Right lobe of liver (tissue), 6 donors: ENCODE measurements at places on chromosomes 7 and 10. TPM values are rescaled to one million over a fixed set of nuclear protein-coding genes. Genes with fewer than 3 reads are reported as not detected.

DNA sequence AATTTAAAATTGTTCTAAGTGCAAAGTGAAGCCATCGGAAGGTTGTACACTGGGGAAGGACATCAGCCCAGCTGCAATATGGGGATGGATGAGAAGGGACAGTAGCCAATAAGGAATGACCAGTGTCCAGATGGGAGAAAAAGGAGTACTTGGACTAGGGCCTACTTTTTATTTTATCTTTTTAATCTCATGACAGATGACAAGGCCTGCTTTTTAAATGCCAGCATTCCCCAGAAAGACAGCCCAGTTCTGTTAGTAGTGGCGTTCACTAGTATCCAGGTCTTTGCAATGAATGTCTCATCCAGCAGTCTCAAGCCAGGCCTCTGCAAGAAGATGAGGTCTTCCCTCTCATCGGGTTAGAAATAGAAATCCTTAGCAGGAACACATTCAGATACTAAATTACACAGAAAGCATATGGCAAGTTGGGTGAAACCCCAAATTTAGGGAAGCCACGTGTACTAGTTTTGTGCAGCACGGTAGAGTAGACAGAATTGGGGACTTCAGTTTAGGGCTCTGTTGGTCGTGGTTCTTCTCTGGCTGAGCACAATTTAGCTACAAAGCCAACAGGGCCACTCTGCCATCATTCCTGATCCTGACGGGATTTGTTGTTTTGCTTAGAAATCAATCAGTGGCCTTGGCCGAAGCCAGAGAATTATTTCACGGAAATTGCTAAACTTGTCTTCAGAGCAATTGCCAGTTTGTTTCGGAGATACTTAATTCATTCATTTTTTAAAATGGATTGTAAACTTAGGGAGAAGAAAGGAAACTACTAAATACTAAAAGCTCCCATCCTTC is 227.8 kb downstream of the ARHGAP21 start:
- no peaks in the 10 kb centered on the region for H3K27me3 ChIP-seq
- DNase-seq = no peak
- no peak overlapping the region for H3K4me3 ChIP-seq
- H3K36me3 ChIP-seq = no peaks in the 10 kb centered on the region
- H3K4me1 ChIP-seq = peaks cover 12% of the 10 kb centered on the region

DNA sequence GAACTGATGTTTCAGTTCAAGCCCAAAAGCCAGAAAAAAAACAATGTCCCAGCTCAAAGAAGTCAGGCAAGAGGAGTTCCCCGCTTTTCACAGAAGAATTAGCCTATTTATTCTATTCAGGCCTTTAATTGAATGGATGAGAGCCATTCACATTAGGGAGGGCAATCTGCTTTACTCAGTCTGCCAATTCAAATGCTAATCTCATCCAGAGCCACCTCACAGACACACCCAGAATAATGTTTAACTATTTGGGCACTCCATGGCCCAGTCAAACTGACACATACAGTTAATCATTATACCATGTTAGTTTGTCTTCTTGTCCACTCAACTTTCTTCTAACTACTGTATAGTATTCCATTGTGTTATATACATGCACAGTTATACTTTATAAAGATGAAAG is 2.6 kb upstream of the NPSR1 start:
- H3K36me3 ChIP-seq = no peaks in the 10 kb centered on the region
- no peak overlapping the region for H3K4me3 ChIP-seq
- no peak overlapping the region for H3K27ac ChIP-seq
- no peaks in the 10 kb centered on the region for H3K4me1 ChIP-seq

Gene ELFN1
- 6.8 TPM for total RNA-seq

DNA sequence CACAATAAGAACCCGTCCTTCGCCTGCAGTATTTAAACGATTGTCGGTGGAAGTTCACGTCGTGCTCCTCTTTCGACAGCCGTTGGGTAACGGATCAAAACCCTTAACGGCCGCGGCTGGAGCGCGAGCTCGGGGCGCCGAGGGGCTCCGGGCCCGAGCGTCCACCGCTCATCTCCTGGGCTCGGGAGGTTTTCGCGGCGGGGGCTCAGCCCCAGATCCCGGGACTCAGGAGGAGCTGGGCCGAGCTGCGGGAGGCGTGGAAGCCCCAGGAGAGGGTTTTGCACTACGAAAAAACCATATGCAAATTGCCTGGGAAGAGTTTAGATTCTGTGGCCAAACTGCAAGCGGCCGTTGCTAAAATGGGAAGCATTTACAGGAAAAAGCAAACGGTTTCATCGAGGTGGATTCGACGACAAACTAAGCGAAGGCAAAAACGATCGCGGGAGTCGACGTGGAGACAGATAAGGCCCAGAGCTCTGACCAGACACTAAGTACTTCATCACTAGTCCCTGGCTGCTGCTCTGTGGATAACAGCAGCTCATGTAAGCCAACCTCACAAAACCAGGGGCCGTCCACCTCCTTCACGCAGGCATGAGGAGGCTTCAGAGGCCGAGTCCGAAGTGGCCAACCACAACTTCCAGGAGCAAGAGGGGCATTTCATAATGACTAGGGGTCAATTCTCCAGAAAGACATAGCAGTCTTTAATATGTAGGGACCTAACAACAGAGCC is 129.7 kb downstream of the MARCHF5 start:
- no peak for DNase-seq
- H3K27ac ChIP-seq = no peak overlapping the region
- H3K4me3 ChIP-seq = peak overlapping the region; percentile 30
- H3K27me3 ChIP-seq = no peaks in the 10 kb centered on the region
- H3K36me3 ChIP-seq = no peaks in the 10 kb centered on the region
- H3K4me1 ChIP-seq = peaks cover 6% of the 10 kb centered on the region

GRCh38 chr7:127251036-127251464 is 1.7 kb downstream of the GRM8 start:
- H3K4me3 ChIP-seq = peak overlapping the region; percentile 78
- H3K36me3 ChIP-seq = no peaks in the 10 kb centered on the region
- H3K4me1 ChIP-seq = no peaks in the 10 kb centered on the region
- no peaks in the 10 kb centered on the region for H3K27me3 ChIP-seq
- H3K27ac ChIP-seq = no peak overlapping the region
- DNase-seq = no peak

DNA sequence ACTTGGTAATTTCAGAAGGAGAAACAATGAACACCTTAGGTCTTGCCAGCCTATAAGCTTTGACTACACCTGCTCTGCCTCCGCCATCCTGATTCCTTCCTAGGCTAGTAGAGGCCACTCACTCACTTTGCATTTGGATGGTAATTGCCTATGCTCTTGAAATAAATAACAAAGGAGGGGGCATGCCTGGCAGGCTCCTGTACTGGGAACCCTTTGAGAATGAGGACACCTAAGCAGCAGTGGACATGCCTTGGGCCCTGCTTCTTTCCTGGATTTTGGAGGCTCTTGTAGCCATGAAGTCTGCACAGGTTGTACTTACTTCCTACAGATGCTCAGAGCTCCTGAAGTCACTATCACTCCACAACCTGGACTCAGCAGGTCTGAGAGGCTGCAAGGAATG is 65.8 kb downstream of the BLNK start:
- no peaks in the 10 kb centered on the region for H3K27me3 ChIP-seq
- no peak for DNase-seq
- H3K4me1 ChIP-seq = no peaks in the 10 kb centered on the region

Gene NODAL
- total RNA-seq = not detected

DNA sequence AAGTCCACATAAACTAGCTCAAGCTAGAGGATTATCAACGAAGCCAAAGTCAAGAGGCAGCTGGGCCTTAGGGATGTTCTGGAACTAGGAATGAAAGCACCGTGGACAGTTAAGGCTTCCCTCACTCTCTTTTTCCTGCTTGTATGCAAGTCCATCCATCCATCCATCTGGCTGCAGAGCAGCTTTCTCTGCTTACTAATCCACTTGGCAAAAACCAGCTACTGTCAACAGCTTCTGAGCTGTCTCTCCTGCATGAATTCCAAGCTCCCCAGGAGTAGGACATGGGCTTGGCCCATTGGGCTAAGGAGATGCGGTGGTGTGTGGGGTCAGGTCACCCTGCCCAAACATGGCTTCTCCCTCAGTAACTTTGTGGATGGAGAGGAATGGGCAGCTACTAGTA is 66.2 kb downstream of the NAMPT start:
- no peak overlapping the region for H3K4me3 ChIP-seq
- H3K4me1 ChIP-seq = peaks cover 24% of the 10 kb centered on the region
- H3K27me3 ChIP-seq = no peaks in the 10 kb centered on the region
- DNase-seq = no peak
- peak overlapping the region; percentile 8 for H3K27ac ChIP-seq

- DNase-seq = no peak
- no peaks in the 10 kb centered on the region for H3K36me3 ChIP-seq
- no peaks in the 10 kb centered on the region for H3K27me3 ChIP-seq
- H3K4me1 ChIP-seq = no peaks in the 10 kb centered on the region
- H3K4me3 ChIP-seq = no peak overlapping the region
These were observed 66.9 kb upstream of the ADAM12 start for GRCh38 chr10:126455036-126455765.

Gene PCDH15
- not detected for total RNA-seq

- DNase-seq = no peak
- no peaks in the 10 kb centered on the region for H3K4me1 ChIP-seq
- H3K27ac ChIP-seq = no peak overlapping the region
- H3K36me3 ChIP-seq = no peaks in the 10 kb centered on the region
- no peak overlapping the region for H3K4me3 ChIP-seq
These were observed 7.1 kb downstream of the PLCE1 start for GRCh38 chr10:94000638-94001415.

GRCh38 chr10:45420453-45421192 is 46.6 kb downstream of the ALOX5 start:
- H3K4me1 ChIP-seq = no peaks in the 10 kb centered on the region
- peak overlapping the region; percentile 78 for H3K27ac ChIP-seq
- DNase-seq = peak; percentile 69
- no peak overlapping the region for H3K4me3 ChIP-seq
- H3K27me3 ChIP-seq = no peaks in the 10 kb centered on the region

Gene PRLHR
- total RNA-seq = not detected
